Immature natural killer cell (primary cell): ENCODE measurements at places on chromosomes 4 and X.

GRCh38 chr4:143127621-143128020 lies 57.1 kb upstream of the USP38 start:
- no peak for DNase-seq

DNA sequence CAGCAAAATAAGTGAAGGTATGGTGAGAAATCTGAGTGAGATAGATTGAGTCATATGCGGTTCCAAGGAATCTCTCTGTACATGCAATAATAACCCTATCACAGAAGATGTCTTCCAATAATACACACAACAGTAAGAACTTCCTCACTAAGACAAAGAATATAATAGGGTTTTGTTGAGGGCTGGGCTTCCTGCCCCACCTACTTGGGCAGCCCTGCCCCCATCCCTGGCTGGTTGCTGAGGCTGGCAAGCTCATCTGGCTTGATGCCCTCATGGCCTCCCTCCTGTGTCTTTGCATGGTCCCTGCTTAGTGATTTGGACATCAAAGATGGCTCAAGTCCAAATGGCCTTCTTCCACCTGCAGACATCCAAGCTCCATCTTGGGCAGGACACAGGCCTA lies 2.7 kb downstream of the GEMIN8 start:
- no peak for DNase-seq

GRCh38 chr4:94036964-94037363 lies 170.7 kb upstream of the SMARCAD1 start:
- DNase-seq: no peak

GRCh38 chrX:6898371-6898770 lies 249.1 kb upstream of the STS start:
- no peak for DNase-seq

DNA sequence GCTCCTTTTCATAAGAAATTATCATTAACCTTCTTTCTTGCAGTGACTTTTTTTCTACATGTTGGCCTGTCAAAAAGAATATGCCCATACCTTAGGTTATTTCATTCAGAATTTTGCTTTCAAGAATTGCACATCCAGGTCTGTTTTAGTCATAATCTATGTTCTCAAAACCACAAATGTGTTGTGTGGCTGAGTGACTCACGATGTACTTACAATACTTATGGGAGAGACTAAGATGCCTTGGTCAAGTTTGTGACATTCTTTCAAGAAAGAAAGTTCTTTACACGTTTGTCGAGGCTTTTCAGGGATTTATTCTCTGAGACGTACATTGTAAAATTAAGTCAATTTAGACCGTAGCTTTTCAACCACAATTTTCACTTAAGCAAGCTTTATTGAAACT lies 396.7 kb downstream of the FSTL5 start:
- DNase-seq: no peak

DNA sequence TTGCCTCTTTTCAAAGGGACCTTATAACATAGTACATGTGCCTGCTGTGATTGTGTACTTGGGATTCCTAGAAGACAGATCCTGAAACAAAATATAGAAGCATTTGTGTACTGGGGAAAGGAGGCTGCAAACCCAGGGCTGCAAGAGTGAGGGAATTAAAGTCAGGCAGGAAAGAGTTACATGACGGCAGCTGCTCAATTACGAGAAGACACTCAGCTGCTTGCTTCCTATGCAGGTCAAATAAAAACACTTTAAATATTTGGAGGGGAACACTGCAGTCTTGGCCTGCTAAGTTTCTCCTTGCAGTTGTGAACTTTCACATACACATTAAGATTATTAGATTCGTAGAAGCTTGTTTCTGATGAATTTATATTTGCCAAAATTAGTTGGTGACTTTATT lies 191.9 kb upstream of the CXCL13 start:
- no peak for DNase-seq

- DNase-seq: no peak
Measured at GRCh38 chr4:135267148-135267865, 1065.7 kb upstream of the PABPC4L start.

DNA sequence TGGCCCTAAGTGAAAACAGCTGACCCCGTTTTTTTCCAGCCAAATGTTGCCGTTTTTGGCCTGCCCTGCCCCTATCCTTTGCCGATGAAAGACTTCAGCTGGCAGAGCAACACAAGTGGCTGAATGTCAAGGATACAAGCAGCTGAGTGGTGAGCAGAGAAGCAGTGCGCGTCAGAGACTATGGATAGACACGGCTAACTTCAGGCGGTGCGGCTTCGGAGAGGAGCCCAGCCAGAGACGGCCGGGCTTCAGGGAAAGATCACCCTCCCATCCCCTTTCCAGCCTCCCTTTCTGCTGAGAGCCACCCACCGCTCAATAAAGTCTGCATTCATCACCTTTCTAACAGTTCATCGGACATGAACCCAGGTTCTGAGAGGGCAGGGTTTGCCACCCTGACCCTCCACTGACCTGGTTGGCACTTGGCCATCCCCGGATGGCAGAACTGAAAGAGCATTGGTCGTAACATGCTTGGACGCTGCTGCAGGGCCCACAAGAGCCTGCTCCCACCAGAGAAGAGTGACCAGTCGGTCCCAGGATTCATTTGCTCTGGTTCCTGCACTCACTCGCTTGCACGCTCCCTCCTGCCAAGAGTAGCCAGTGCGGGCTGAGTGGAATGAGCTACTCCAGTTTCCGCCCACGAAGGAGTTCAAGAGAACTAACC lies 125.8 kb downstream of the PPEF1 start:
- no peak for DNase-seq

GRCh38 chrX:66167431-66167830 lies 3.4 kb downstream of the HEPH start:
- no peak for DNase-seq

DNA sequence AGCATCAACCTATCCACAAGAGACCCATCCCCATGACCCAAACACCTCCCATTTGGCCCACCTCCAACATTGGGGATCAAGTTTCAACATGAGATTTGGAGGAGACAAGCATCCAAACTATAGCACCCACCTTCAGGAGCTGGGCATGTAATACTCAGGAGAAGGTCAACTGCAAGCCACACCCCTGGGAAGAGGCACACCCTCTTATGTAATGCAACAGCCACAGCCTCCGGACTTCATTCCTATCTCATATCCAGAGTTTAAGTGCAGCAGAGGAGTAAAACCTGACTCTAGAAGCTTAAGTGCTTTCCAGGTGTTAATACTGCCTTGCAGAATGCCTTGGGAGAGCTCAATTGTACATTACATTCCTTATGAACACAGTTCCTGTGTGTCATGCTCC lies 197.4 kb downstream of the PTTG2 start:
- no peak for DNase-seq

- DNase-seq: no peak
Measured at GRCh38 chr4:1359144-1359501, 12.1 kb downstream of the UVSSA start.

DNA sequence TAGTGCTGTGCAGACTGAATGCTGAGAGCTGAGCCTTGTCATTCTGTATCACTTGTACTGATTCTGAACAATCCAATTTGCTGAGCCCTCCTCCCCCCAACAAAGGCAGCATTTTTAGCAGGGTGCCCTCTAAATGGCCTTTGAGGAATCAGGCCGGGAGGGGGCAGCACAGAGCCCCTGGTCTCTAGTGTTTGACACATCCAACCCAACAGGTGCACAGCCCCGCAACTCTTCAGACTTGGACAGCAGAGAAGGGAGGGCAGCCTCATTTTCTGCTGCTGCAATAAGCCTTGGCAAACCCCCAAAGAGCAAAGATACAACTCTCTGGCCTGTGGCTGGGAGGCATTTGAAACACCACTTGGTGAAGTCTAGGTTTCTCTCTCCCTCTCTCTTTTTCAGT lies 3.4 kb downstream of the ATP1B4 start:
- DNase-seq: peak; percentile 19

- DNase-seq: no peak
Measured at GRCh38 chr4:47154816-47155370, 123.5 kb downstream of the GABRB1 start.

DNA sequence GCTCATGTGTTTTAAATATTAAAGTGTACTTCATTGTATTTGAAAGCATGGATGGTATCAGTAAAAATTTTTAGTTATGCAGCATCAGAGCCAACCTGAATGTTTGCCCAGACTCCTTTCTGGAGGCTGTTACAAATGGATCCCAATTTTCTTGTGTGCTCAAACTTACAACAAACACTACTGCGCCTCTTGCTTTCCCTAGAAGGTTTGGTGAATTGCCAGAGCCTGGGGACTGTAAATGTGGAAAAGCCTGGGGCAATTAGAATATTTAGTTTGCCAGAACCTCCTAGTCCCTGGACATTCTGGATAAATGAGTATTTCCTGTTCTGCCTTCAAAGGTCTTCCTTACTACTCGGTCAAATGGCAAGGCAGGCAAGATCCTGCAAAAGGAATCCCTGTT lies 4.8 kb downstream of the CAPN6 start:
- no peak for DNase-seq

DNA sequence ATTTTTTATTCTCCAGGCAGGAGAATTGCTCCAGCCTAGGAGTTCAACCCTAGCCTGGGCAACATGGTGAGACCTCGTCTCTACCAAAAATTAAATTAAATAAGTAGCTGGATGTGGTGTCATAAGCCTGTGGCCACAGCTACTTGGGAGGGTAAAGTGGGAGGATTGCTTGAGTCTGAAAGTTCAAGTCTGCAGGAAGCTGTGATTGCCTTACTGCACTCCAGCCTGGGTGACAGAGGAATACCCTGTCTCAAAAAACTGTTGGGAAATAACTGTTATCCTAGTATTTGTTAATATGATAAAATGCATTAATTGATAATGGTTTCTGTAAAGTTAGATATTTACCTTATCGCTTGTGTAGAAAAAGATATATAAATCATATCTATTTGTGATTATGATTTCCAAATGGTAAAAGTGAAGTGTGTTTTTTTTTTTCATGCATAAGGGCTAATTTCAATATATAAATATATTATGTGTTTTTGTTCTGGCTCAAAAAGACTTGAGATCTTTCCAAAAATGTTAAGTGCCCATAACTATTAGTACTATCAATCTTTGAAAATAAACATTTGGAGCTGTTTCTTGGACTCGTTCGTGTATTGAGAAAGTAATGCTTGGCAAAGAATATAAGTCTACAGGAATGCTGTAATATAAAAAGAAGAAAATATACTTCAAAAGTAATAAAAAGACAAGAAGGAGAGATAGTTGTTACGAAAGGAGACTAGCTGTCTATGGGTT lies 396.6 kb downstream of the ADGRL3 start:
- no peak for DNase-seq

DNA sequence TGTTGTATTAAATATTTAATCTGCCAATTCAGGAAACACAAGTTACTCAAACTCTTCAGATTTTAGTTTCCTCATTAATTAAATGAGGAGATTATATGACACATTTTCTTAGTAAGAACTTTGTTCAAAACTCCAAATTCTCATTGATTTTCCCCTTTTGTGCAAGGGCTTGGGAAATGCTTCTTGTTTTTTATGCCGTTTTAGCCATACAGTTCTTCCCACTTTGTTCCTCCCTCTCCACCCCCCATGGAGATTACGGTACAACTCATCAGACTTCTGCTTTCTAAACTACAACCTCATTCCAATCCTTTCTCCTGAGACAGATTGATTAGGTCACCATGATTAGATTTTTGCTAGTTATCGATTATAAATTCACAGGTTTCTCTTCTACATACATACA lies 10.9 kb upstream of the BBS7 start:
- DNase-seq: no peak

- no peak for DNase-seq
Measured at GRCh38 chrX:71603618-71604017, 14.7 kb downstream of the CXCR3 start.

GRCh38 chrX:129561453-129561852 lies 21.4 kb downstream of the OCRL start:
- no peak for DNase-seq

- DNase-seq: no peak
Measured at GRCh38 chr4:76606645-76607265, 171.7 kb downstream of the SHROOM3 start.

- DNase-seq: no peak
Measured at GRCh38 chr4:140131675-140132229, 22.2 kb downstream of the MAML3 start.

- no peak for DNase-seq
Measured at GRCh38 chrX:115913575-115913974, 257.0 kb upstream of the AGTR2 start.

DNA sequence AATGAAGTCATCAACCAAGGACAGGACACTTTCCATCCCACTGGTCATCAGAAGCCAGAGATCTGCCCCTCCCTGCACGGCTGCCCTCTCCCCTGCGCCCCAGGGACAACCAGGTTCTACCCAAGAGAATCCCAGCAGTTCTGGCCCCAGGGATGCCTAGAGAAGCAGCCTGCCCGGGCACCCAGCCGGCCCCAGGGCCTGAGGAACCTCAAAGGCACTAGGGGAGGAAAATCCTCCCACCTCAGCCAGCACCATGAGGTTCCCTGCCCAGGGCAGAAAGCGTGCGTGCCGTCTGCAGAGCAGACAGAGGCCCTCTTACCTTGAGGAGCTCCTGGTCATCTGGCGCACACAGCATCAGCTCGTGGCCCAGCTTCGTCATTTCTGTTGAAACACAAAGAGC lies 8.1 kb downstream of the HAUS7 start:
- DNase-seq: no peak

- DNase-seq: peak; percentile 23
Measured at GRCh38 chrX:132615391-132616131, 126.7 kb upstream of the MBNL3 start.

- DNase-seq: no peak
Measured at GRCh38 chr4:101239665-101240064, 107.7 kb downstream of the PPP3CA start.

DNA sequence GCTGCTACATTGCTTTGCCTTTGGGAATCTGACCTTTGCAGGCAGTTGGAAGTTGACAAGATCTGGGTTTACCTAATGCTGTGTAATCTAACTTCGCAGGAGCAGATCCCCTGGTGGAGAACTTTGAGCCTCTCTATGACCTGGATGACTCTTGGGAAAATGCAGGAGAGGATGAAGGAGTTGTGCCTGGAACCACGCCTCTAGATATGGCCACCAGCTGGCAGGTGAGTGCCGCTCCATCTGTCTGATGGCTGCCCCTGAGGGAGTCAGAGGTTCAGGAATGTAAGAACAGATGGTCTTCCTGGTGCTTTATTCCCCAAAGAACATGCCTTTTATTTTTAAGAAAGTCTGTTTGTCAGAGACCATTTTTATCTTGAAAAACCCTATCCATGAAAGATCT lies 109.3 kb downstream of the NFKB1 start:
- no peak for DNase-seq

DNA sequence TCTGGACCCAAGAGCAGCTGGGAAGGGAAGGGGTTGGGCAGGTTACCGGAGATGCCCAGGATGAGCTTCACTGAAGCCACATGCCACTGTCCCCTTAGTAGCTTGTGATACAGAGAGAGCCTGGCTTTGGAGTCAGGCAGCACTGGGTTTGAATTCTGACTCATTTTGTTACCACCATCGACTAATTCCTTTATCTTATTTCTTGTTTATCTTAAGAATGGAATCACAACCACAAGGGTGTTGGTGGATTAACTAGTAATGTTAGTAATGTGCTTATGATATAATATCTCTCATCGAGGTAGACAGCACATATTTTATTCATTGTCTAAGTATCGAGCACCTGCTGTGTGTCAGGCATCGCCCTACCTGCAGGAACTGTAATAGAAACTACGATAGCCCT lies 17.7 kb upstream of the STX18 start:
- DNase-seq: no peak
